CD4-positive, alpha-beta T cell treated with Interleukin-1 beta for 1 hour (primary cell): ENCODE measurements at places on chromosomes 5 and 9.
A peak's percentile ranks its signal among the peaks of the same experiment; 100 is the strongest.

DNA sequence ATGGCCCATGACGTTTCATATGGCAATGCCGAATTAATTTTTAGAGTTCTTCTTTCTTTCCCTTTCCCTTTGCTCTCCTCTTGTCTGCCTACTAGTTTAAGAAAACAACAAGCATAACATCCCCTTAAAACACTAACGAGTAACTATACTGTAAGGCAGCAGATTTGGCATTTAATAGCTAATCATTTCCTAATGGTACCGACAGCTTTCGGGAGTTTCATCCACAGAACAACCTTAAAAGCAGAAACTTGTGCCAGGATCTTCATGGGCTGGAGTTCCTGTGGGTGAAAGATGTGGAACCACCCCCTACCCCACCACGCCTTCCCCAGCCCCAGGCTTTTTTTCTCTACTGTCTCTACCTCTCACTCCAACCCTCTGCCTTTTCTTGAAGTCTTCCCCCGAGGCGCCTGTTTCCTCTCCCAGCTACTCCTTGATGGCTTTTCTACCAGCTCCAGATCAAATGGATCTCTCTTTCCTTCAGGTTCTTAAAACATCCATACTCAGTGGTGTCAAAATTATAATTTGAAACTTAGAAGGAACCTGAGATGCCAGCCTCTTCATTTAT is 319.5 kb downstream of the PIK3R1 start:
- no peak for DNase-seq

DNA sequence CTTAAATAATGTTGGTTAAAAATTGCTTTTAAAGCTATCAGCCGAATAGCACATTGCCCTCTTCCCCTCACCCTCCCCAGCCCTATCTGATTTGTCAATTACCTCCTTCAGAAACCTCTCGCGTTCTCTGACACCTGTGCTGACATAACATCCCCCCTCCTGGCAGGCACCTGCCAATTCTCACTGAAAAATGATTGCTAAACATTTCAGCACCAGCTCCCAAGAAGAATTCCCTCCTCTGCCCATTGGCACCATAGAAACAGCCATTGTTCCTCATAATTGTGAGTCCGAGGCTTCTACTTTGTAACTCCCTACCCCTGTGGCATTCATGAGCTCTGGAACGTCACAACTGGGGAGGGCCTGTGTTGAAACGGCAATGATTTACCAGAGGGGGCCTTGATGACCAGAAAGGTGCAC is 20.2 kb downstream of the CDH6 start:
- no peak for DNase-seq

- no peak for DNase-seq
Measured at GRCh38 chr5:112339761-112340160, 79.3 kb downstream of the EPB41L4A start.

DNA sequence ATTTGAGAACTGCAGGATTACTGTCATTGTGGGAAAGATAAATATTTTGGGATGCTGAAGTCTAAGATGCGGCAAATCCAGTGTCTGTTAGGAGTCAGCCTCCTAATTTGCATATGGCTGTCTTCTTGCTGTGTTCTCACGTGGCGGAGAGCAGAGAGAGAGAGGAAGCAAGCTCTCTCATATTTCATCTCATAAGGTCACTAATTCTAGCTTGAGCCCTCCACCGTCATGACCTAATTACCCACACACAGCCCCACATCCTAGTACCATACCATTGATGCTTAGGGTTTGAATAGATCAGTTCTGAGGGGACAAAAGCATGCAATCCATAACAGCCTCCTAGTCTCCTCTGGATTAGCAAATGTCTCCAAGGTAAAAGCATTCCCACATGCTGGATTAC is 124.5 kb downstream of the CDH12 start:
- DNase-seq = no peak

DNA sequence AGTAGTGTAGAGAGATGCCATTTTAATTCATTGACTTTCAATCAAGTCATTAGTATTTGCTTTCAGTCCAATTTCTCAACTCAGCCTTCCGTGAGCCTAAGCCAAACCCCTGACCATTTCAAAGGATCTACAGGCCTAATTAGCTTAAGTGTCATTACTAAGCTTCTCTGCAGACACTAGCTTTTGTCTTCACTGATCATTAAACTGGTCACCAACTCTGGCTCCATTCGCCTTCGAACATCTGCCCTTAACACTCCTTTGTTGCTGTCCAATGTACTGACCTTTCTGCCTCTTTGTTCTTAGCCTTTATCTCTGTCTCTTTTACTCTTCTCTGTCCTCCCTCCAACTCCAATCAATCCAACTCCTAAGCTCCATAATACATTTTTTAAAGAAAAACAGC is 299.3 kb downstream of the DIRAS2 start:
- DNase-seq = no peak

DNA sequence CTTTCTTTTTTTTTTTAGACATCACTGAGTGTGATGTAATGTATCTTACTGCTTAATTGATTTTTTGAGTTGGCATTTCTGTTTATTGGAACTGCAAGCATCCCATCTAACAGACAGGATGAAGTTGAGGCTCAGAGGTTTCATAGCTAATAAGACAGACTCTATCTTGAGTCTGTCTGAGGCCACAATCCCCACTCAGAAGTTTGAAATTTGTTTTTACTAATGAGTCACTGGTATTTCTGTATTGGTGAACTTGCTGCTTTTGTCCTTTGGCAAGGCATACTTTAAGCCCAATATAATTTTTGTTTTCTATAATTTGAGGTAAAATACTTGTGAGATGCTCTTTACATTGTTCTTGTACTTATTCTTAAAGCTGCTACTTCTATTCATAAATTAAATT is 491.2 kb downstream of the PSAT1 start:
- no peak for DNase-seq

- no peak for DNase-seq
Measured at GRCh38 chr5:95027775-95028174, 257.1 kb downstream of the MCTP1 start.

GRCh38 chr5:170755679-170756456 is 27.7 kb upstream of the GABRP start:
- no peak for DNase-seq

- no peak for DNase-seq
Measured at GRCh38 chr5:111743988-111744387, 13.0 kb downstream of the NREP start.

DNA sequence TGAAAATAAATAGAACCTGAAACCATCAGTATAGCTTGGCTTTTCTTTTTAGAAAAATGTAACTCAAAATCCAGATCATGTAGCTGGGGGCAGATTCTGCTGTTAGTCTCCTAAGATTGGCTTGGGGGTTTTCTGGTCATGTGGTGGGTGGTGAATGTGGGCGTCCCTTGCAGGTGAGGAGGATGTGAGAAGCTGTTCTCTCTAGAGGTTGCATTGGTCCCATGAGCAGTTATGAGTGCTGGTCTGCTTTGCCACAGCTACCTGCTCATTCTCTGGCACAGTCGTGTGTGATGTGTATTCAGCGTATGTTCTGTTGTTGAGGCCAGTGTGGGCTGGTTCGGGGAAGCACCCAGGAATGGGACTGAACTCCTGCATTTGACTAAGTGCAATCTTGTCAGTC is 466.8 kb downstream of the DIRAS2 start:
- no peak for DNase-seq

GRCh38 chr5:149049371-149049781 is 13.5 kb downstream of the SH3TC2 start:
- no peak for DNase-seq

- DNase-seq = no peak
Measured at GRCh38 chr5:5826911-5827310, 404.4 kb downstream of the ICE1 start.

GRCh38 chr5:97548739-97549080 is 365.7 kb upstream of the RIOK2 start:
- no peak for DNase-seq

- no peak for DNase-seq
Measured at GRCh38 chr5:10130881-10131280, 118.8 kb downstream of the ATPSCKMT start.

DNA sequence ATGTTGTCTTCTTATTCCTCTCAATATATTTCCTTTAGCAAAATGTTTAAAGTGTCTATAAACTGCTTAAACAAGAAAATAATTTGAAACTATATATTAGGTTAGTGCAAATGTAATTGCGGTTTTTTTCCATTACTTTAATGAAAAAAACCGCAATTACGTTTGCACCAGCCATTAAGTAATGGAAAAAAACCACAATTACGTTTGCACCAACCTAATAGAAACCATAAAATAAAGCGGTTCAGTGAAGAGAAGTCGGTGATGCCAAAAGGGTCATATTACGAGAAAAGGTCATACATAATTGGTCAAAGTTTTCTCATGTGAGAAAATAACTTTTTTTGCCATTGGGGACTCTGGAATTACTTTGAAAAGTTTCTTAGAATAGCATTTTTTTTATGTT is 385.6 kb upstream of the ST8SIA4 start:
- no peak for DNase-seq

DNA sequence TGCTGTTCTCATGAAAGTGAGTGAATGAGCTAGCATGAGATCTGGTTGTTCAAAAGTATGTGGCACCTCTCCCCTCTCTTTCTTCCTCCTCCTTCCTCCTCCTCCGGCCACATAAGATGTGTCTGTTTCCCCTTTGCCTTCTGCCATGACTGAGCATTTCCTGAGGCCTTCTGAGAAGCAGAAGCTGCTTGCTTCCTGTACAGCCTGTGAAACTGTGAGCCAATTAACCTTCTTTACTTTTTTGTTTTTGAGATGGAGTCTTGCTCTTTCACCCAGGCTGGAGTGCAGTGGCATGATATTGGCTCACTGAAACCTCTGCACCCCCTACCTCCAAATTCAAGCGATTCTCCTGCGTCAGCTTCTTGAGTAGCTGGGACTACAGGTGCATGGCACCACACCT is 6.1 kb downstream of the S100Z start:
- DNase-seq = peak; percentile 48

- DNase-seq = no peak
Measured at GRCh38 chr5:91189480-91190313, 193.4 kb downstream of the ARRDC3 start.
